ENCODE measurements at places on chromosomes 5 and 9.

DNA sequence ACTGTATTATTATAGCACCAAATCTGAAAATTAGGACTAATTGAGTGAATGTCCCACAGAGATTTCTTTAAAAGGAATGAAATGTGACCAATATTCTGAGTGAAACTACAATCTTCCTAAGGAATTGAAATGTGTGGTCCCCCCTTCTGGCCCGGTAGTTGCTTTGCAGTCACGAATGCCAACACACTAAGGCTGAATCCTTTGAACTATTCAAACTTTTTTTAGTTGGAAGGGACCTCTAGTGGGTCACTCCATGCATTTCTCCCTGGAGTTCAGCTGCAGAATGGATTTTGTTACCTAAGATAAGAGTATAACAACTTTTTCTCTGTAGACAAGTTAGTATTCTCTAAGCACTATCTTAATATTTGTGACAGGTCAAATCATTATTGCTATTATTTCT is 2.8 kb downstream of the CDH6 start:
- DNase-seq, result no peak

- DNase-seq, result peak; percentile 71
These were observed 2.6 kb upstream of the AFAP1L1 start for GRCh38 chr5:149268928-149269557.

DNA sequence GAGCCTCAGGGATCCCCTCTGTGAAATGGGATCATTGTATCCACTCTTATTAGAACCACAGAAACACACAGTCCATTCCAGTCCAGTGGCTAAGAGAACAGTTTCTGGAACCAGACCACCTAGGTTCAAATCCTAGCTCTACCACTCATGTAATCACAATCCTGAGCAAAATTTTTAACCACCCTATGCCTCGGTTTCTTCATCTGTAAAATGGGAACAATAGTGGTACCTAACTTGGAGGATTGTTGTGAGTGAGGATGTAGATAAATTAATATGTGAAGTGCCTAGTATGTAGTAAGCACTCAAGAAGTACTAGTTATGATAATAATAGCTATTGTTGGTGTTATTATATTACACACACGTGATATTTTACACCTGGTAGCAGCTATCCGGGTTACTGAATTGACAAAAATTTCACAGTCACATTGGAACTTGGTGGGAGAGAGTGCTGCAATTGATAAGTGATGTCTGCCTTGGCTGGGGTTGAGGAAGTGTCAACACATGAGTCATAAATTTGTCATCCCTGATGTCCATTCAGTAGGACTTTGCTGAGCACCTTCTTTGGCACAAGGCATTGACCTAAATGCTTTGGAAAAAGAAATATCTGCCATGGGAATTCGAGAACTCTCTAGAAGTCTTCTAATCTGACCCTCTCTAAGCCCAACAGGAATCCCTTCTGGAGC is 68.4 kb downstream of the COL27A1 start:
- no peak for DNase-seq

- no peak for DNase-seq
These were observed 5.2 kb downstream of the SH2D3C start for GRCh38 chr9:127773272-127773671.

GRCh38 chr5:76475385-76475784 is 72.3 kb downstream of the IQGAP2 start:
- no peak for DNase-seq

GRCh38 chr5:149773291-149774095 is 43.4 kb downstream of the PPARGC1B start:
- DNase-seq, result no peak

DNA sequence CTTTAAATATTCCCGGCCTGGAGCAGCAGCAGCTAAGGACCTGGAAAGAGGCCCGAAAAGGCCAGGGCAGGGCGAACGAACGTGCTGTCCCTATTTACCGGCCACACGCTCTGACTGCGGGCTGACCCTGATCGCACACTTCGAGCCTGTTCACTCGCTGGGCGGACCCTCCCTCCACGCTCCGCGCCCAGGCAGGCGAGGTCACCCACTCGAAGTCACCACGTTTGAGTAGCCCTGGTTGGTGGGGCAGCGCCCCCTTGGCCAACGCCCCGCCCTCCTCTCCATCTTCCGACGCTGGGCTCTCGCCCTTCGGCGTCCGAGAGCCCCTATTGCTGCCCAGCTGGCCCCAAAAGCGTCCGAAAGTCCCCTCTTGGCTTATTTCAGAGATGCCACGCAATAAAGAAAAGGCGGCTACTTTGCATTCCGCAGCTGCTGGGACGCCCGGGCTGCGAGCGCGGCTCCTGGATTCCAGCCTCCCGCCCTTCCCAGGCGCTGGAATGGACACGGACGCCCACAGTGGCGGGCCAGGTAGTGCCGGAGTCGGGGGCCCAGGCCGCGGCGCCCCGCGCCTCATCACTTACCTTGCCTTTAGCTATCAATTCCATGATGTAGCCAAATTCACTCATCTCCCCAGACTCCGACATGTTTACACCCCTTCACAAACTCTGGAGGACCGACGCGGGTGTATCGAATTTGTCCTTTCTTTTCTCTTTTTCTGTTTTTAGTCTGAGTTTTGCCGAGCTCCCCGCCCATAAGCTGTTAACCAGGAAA is 9.9 kb upstream of the TRIM36 start:
- peak; percentile 41 for DNase-seq

GRCh38 chr9:131418143-131419025 is 24.5 kb downstream of the PRRC2B start:
- no peak for DNase-seq

- no peak for DNase-seq
These were observed 23.6 kb downstream of the SCAI start for GRCh38 chr9:125119643-125120286.

GRCh38 chr5:62692946-62693713 is 114.5 kb downstream of the LRRC70 start:
- DNase-seq, result no peak

- DNase-seq, result no peak
These were observed 168.7 kb downstream of the GRIA1 start for GRCh38 chr5:153659039-153659736.

- no peak for DNase-seq
These were observed 15.1 kb upstream of the PHF19 start for GRCh38 chr9:120891884-120892747.

- DNase-seq, result no peak
These were observed 52.6 kb upstream of the TNC start for GRCh38 chr9:115170358-115171073.

DNA sequence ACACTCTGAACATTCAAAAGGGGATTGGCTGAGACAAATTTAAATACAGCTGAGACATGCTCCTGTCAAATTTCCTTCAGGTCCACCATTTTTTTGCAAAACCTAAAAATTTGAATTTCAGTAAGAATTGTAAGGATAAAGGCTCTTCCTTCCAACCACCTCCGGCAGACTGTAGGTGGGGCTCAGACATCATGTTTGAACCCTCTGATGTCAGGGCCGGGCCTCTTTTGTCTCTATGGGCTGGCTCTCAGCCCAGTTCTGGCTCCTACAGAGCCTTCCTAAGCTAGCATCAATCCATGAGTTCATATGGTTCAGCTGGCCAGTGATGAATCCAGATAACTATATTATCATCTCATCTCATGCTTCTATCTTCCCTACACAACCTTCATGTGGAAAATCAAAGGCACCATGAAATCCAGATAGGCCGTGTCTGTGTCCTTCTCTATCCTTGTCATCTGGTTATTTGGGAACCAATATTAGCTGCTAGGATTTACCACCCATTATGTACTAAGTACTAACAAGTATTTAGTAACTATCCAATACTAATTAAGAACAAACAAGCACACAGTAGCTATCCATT is 44.2 kb downstream of the NIPSNAP3B start:
- DNase-seq, result no peak

- DNase-seq, result no peak
These were observed 42.5 kb downstream of the GTF3C4 start for GRCh38 chr9:132712753-132713152.

GRCh38 chr9:110157823-110158664 is 49.9 kb downstream of the C9orf152 start:
- no peak for DNase-seq

DNA sequence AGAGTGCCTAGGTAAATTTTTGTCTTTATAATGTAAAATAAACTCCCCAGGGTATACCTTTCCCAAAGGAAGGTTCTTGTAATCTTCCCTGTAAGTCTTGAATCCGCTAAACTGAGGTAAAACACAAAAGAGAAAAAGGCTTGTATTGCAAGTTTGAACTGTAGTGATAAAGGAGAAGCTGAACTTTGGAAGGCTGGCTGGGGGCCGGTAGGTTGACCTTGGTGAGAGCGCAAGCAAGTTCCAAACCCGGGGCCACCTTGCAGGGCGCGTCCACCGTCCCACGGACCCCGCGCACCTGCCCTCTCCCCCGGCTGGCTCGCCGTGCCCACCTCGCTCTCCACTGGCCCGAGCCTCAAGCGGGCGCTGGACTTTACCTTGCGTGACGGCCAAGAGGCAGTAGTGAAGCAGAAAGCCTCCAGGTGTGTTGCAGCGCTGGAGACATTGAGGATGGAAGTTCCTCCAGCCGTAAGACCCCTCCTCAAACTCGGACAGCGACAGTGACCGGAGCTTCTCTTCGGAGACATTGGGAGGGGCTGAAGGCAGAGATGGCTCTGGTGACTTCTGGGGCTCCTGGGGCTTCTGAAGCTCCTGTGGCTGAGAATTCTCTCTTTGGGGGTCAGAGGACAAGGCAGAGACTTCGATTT is 428 bp downstream of the SLCO4C1 start:
- no peak for DNase-seq

DNA sequence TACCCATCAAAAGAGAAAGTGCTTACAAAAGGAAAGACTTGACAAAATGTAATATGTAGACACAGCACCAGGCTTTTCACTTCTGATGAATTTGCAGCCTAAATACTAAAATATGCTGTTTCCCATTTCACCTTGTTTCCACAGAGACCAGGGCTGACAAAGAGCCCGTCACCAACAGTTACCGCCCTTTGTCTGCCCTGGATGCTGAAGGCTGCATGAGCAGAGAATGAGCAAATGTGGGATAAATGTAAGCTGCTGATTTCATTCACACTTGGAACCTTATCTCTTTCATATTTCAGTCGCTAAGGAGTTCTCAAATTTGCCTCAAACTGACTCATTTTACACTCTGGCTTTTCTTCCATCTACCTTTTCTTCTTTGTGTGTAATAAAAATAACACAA is 213.9 kb downstream of the TMEM167A start:
- DNase-seq, result no peak

- DNase-seq, result no peak
These were observed 72.3 kb upstream of the ANXA1 start for GRCh38 chr9:73079326-73079725.

- DNase-seq, result no peak
These were observed 68.7 kb upstream of the HAPLN1 start for GRCh38 chr5:83789371-83789770.

DNA sequence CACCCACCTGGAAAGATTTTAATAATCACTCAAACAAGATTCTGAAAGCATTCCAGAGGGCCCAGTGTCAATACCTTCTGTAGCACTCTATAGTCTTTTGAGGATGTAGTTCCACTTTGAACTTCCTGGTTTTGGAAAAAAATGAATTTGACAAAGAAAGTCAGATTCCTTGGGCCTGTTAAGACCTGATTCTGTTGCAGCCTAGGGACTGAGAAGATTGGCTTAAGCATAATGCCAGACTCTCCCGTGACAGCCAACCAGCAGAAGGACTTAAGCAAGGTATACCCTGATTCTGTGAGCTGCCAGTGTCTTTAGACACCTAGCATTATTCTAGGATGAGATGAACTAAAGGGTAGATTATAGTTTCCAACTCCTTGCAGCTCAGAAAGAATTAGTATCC is 6.8 kb downstream of the SPINK5 start:
- no peak for DNase-seq

GRCh38 chr9:26181836-26182235 is 503.6 kb upstream of the TUSC1 start:
- DNase-seq, result no peak

DNA sequence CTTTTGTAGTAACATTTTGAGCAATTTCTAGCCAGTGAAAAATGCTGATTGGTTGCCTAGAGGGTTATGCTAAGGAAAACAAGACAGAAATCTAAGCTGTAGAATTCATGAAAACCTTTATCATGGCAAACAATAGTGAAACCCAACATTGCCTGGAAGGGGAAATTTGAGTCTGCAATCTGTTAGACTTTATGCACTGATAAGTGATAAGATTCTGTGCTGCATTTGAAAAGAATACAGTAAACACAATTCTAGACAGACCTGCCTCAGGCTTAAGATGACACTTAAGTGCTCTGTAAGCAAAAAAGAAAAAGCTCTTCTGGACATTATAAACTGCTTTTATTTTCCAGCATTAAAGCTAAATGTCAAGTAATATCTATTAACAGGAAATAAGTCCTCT is 519.3 kb downstream of the ISL1 start:
- no peak for DNase-seq

DNA sequence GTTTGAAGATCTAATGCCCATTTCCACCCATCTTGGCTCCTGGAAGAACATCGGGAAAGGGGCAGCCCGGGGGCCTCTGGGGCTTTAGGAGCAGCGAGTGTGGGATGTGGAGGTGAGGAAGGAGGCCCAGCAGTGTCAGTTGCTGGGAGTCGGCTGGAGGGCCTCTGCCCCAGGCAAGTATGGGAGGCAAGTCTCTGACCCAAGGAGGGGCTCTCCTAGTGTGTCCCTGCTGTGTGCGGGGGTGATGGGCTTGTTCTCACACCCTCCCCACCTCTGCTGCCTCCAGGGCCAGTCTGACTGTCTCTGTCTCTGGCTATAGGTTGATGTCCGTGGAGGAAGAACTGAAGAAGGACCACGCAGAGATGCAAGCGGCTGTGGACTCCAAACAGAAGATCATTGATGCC is 129.7 kb downstream of the DAB2IP start:
- DNase-seq, result no peak

DNA sequence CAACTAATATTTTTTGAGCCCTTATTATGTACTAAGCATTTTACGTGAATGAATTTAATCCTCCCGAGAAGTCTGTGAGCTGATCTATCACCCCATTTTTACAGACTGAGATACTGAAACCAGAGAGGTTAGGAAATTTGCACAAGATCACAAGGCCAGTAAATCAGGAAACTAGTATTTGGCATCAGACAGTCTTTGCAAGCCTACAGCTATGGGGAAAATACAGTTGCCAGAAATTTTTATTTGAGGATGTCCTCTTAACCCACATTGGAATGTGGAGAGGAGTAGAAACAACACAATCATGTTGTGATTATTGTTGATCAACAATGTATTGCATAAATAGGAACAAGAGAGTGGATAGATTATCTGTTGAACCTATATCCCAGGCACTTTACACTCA is 2.3 kb upstream of the SLC46A2 start:
- DNase-seq, result no peak

DNA sequence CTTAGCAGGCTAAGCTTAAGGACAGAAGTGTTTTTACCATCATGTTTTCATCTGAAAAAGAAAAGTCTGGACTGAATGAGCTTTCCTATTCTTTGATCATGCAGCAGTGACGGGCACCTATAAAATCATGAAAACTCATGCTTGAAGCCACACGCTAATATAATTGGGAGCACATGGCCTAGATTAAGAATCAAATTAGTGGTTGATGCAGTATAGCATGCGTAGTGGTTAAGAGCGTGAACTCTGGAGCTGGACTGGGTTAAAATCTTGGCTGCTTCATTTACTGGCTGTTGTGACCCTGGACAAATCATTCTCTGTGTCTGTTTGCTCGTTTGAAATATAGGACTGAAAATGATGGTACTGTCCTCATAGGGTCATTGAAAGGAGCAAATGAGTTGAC is 49.9 kb upstream of the IL13 start:
- DNase-seq, result no peak

GRCh38 chr5:161096581-161096980 is 244.6 kb upstream of the ATP10B start:
- DNase-seq, result no peak

- no peak for DNase-seq
These were observed 48.1 kb downstream of the G3BP1 start for GRCh38 chr5:151819830-151820229.
